ENCODE measurements at places on chromosomes 5 and 9.
A peak's percentile ranks its signal among the peaks of the same experiment; 100 is the strongest.

GRCh38 chr5:125412561-125413495 lies 666.4 kb upstream of the ZNF608 start:
- peak; percentile 79 for DNase-seq

DNA sequence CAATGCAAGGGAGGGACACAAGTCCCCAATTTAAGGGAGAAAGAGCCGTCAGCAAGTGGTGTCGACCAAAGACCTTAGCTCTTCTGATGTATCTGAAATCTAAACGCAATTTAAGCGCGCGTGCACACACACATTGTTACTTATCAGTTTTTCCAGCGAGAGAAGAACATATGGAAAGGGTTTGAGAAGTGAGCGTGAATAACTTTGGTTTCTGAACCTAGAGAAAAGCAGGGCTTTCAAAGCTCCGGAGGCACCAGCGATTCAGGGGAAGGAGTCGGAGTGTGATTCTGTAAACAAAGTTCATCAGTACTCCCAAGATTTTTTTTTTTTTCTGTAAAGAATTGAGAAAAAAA lies 191.8 kb downstream of the MEF2C start:
- no peak for DNase-seq

GRCh38 chr9:133355881-133356357 lies 368 bp downstream of the SURF1 start:
- DNase-seq: no peak

DNA sequence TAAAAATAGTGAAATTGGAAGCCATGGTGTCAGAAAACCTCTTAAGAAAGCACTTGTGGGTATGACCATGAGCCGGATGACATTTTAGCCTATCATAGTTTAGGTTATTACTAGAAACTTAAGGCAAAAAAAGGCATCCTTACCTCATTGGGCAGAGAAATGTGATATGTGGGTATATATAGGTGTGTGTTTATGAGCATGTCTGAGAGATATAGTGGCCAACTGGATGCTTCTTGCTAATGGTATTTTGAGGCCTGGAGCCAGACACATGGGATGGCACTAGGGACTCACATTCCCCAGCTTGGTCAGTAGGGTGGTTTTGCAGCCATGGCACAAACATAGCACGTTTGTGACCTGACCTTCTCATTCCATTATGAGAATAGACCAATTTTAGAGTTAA lies 295.6 kb upstream of the MEF2C start:
- DNase-seq: no peak

DNA sequence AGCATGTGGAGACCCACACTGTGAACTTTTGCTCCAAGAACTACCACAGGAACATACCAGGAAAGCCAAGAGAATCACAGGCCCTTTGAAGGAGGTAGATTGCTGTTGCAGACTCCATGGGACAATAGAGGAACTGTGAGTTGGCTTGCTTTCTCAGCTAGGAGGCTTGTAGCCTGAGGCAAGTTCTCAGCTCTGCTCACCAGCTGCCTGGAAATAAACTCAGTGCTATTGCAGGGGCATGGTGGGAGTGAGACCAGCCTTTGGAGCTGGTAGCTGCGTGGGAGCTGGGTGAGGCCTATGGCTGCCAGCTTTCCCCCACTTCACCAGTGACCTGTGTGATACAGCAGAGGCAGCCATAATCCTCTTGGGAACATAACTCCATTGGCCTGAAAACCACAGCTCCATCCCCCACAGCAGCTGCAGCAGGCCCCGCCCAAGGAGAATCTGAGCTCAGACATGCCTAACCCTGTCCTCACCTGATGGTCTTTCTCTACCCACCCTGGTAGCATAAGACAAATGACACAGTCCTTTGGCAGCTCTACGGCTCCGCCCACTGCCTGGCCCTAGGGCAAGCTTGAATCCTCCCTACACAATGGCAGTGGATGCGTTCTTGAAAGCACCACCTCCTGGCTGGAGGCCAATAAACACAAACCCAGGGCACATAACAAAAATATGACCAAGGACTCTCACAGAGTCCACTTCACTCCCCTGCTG lies 389.5 kb downstream of the KIF4B start:
- no peak for DNase-seq

DNA sequence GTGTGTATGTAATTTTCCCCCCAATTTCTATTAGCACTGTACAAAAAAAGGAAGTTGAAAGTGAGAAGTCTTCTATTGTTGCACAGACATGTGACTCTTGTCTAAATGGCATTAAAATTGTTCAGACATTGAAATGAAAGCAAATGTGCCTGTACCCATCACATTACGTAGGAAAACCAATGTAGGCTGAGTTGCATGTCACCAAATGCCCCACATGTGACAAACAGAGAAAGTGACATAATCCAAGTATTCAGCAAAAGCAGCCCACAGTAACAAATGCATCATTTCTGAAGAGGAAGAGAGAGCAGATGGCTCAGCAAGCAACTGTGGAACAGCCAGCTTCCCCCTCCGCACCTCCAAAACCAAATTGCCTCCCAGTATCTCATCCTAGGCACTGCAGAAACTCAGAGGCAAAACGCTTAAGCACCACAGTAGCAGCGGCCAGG lies 161.5 kb upstream of the NR4A3 start:
- no peak for DNase-seq

DNA sequence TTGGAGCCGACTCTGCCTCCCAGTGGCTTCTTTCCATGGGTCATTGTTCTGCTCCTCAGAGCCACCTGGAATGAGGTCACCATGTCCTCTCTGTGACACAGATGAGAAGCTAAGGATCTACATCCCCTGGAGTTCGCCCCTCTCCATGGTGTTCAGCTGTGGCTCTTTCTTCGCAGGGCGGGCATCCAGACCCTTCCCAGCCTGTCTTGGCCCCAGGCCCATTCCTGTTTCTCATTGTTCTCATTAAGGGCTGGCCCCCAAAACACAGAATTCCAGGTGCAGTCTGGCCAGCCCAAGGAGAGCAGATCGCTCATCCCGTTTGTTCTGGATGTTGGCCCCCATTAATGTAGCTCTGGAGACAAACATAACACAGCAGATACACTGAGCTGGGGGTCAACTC lies 66.4 kb upstream of the COL15A1 start:
- no peak for DNase-seq

GRCh38 chr5:168525856-168526255 lies 3.2 kb upstream of the FBLL1 start:
- DNase-seq: no peak

DNA sequence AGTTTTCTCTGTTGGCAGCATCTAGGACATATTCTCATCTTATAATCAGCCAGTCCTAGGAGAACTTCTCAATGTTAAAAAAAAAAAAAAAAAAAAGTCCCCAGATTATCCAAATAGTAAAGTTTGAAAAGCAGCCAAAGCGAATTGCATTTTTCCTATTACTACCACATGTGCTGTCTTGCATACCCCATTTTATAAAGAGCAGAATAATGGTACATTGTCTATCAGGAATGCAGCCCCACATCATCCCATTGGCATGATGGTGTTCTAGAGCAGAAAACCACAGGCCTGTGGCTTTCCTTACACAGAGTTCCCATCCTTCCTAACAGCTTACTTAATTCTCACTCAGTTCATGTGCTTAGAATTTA lies 381.6 kb downstream of the TMEM38B start:
- no peak for DNase-seq

DNA sequence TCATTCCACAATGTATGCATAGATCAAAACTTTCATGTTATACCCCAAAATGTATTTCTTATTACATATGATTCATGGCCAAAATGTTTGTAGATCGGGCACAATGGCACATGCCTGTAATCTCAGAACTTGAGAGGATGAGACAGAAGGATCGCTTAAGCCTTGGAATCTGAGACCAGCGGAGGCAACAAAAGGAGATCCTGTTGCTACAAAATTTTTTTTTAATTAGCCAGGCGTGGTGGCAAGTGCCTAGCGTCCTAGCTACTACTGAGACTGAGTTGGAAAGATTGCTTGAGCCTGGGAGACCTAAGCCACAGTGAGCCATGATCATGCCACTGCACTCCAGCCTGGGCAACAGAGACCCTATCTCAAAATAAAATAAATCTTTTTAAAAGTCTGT lies 89.9 kb downstream of the MAPKAP1 start:
- no peak for DNase-seq

Measured in Right ventricle myocardium inferior (tissue), 1 donor.